ENCODE measurements at places on chromosomes 5 and 9. TPM values are rescaled to one million over a fixed set of nuclear protein-coding genes. Genes with fewer than 3 reads are reported as not detected.

GRCh38 chr5:944992-945685 lies 52.5 kb downstream of the TRIP13 start:
- no peak for DNase-seq

Gene PDCD1LG2
- 1.4 TPM for total RNA-seq

Gene IRX4
- total RNA-seq = not detected

DNA sequence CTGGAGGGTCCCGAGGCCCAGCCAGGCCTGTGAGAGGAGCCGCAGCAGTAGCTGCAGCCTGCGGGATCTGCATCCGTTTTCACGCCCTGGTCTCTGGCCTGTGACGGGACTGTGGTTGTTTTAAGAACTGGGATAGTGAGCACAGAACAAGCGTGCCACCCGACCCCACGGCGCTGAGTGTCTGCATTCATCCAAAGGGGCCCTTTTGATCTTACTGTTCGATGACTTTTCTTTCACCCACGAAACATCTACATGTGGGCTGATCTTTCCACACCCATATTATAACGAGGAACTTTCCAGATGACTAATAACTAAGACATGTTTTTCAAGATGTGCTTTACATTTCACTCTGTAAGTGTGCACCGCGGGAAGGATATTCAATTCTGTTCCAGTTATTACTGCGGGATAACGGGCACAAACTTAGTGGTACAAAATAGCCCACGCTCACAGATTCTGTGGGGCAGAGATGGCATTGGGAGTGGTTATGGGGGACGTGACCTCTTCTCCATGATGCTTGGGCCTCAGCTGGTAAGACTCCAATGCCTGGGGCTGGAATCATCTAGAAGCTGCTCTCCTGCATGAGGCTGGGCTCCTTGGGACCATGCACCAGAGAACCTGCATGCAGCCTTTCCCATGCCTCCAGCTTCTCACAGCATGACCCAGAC lies 165.0 kb downstream of the SYK start:
- no peak for DNase-seq

DNA sequence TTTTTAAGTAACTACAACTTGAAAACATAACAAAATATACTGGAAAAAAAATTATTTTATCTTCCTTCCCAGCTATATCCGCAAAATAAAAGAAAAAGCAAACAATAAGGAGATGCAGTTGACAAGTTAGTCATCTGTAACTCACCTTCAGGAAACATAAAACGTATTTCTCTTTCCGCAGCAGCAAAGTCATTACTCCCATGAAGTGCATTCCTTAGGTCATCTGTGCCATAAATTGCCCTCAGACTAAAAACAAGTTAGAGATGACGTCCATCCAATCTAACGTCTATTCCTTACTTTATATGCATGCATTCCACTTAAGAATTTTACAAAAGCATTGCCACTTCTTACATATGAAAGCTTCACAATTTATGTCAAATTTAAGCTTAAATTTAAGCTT lies 10.9 kb downstream of the NME5 start:
- no peak for DNase-seq

DNA sequence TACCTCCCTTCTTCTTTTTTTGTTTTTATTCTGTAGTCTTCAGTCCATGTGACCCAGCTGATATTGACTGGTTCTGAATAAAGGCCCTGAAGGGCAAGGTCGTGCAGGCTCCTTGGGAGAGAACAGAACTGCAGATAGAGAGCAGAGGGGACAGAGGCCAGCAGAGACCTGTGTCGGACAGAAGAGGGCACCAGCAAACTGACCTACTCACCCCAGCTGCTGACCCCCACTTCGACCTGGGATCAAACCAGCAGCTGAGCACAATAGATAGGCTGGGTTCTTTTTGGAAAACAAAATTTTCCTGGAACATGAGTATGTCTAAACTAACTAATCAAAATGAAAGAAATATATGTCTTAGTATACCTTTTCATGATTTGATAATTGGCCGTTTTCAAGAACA lies 695.1 kb downstream of the NR2F1-AS1 start:
- no peak for DNase-seq

Gene LHX6
- 1.4 TPM for total RNA-seq

- no peak for DNase-seq
These were observed 565.3 kb upstream of the ZNF608 start for GRCh38 chr5:125311743-125312142.

GRCh38 chr5:123921193-123921592 lies 409.2 kb downstream of the CSNK1G3 start:
- DNase-seq = no peak

Data from sigmoid colon (tissue), 7 donors.